RPMI7951 (cell line): ENCODE measurements at places on chromosomes 1 and 21. TPM values are rescaled to one million over a fixed set of nuclear protein-coding genes. Genes with fewer than 3 reads are reported as not detected.

DNA sequence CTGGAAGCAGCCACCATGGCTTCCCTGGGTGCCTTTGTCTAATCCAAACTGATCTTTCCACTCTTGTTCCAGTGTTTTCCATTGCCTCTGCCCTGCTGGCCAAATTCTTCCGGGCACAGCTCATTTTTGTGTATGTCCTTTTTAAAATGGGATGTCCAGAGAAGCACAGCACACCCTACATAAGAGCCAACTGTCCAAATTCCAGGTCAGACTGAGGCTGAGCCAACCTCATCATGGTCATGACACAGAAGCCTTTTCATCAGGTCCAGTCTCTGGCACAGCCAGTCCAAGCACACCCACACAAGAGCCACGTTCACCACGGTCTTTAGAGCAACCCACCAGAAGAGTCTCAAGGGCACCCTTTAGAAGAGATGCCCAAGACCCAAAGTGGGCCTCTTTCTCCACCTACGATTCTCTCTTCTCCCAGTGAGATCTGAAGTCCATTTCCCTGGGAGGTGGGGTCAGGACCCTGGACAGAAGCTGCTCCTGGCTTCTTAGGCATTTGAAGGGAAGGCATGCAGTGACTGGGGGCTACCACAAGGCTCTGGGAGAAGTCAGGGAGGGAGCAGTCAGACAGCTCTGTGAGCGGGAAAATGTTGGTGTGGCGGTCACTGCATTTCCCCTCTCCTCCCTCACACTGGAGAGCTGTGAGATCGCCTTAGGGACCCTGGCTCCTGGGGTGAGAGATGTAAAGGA is 53.2 kb downstream of the SYT2 start:
- DNase-seq = peak; percentile 36

Gene DNM3
- 1.7 and 4.1 TPM in 2 replicates for total RNA-seq

- DNase-seq = no peak
Observed at GRCh38 chr1:22651941-22652856, 837 bp upstream of the C1QB start.

DNA sequence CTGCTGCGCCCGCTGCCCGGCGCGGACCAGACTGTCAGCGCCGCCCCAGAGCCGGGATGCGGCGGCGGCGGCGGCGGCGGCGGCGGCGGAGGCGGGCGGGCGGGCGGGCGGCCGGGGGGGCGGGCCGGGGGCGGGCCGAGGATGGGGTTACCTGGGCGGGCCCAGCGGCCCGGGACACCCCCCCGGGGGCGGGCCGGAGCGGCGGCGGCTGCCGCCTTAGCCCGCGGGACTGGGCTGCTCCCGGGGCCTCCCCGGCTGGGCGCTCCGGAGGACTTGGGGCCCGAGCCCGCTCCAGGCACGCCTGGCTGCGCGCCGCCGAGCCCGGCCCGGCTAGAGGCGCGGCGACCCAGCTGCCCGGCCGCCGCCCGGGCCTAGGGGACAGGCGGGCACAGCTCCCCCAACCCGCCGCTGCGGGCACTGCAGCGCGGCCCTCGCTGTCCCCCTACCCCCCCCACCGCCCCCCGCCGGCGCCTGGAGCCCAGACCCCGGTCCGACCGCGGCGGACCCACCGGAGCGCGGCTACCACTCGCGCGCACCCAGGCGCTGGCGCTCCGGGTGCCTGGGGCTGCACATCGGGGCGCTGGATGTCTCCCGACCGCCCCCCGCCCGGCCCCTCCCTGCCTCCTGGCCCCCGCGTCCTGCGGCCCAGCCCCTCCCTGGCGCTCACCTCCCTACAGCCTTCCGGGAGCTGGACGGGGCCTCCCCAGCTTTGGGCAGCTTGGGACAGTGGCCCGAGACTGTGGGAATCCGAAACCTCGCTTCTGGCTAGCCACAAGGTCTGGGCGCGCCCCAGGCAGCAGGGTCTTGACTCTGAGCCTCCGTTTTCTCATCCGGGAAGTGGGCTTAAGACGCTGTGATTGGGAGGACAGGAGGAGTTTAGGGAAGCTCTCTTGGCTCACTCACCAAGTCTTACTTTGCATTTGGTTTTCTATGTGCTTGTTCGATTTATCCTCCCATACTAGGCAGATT is at the start of gene WNT4:
WNT4 (minus strand) TSS at position 33 of the 969 bp plus-strand sequence. CDS start 175 bp downstream, outside the sequence.
- DNase-seq = peak; percentile 54

Gene NEXN
- total RNA-seq = 1.7 and 3.4 TPM in 2 replicates

GRCh38 chr1:3910857-3911845 is 11.1 kb upstream of the C1orf174 start:
- peak; percentile 19 for DNase-seq

GRCh38 chr21:15171546-15171945 is 106.7 kb upstream of the NRIP1 start:
- DNase-seq = no peak

DNA sequence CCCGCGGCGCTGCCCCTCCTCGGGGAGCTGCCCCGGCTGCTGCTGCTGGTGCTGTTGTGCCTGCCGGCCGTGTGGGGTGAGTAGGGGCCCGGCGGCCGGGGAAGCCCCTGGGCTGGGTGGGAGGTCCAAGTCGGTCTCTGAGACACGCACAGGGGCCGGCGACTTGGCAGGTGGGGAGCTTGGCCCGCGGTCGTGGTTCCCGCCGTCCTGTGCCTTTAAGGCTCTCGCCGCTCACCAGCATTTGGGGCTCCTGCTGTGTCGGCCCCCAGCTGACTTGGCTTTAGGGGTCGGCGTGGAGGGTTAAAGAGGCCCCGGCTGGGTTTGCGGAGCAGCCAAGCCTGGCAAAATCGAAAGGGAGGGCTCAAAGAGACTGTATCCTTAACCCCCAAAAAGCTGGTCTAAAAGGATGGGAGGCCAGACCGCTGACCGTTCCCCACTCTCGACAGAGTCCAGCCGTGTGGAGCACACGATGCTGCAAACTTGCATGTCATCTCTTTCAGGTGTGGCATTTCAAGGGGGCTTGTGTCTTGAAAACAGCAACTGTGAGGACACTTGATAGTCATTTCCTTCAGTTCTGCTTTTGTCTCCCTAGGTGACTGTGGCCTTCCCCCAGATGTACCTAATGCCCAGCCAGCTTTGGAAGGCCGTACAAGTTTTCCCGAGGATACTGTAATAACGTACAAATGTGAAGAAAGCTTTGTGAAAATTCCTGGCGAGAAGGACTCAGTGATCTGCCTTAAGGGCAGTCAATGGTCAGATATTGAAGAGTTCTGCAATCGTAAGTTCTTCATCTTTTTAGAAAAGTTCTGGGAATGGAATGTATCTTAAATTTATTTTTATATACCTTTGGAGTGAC is 540 bp downstream of the CD55 start:
- DNase-seq = peak; percentile 11

DNA sequence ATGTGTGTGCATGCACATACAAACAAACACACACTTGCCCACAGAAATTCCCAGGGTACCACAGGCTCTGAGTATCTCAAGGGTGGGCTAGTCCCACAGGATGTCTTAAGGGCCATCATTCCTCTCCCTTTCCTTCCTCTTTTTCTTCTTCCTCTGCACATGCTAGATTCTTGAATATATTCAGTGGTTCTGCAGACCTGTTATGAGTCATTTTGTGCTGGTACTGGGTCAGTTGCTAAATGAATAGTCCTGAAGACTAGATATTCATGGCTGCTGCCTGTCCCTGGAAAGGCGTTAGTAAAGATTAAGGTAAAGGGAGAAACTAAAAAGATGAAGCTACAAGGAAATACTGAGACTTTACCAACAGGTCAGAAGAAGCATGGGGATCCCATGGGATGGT is 256.7 kb upstream of the KIAA0040 start:
- no peak for DNase-seq

GRCh38 chr1:90986953-90987352 is 34.9 kb downstream of the ZNF644 start:
- no peak for DNase-seq

Gene S100A3
- 7.7 and 15.3 TPM in 2 replicates for total RNA-seq
